Type B pancreatic cell (in vitro differentiated cells): ENCODE measurements at places on chromosomes 13 and 19. TPM values are rescaled to one million over a fixed set of nuclear protein-coding genes. Genes with fewer than 3 reads are reported as not detected.

CEACAM8 gene
- not detected in 2 replicates for total RNA-seq

ATP4A gene
- total RNA-seq: 1.3 and 16.8 TPM in 2 replicates

CAPN12 gene
- total RNA-seq: 3.0 and 4.5 TPM in 2 replicates

ZNF536 gene
- 0.57 and 9.2 TPM in 2 replicates for total RNA-seq

CPT1C gene
- total RNA-seq: 7.8 and 65.0 TPM in 2 replicates

CDC42EP5 gene
- 16.1 and 24.3 TPM in 2 replicates for total RNA-seq

SGCG gene
- 5.6 and 15.1 TPM in 2 replicates for total RNA-seq

NRTN gene
- 2.8 and 5.4 TPM in 2 replicates for total RNA-seq

SAFB gene
- 103 and 127 TPM in 2 replicates for total RNA-seq

CYP2F1 gene
- not detected in 2 replicates for total RNA-seq

UNC13A gene
- 4.3 and 6.2 TPM in 2 replicates for total RNA-seq

GGN gene
- 1.1 and 1.5 TPM in 2 replicates for total RNA-seq

ZSWIM9 gene
- total RNA-seq: 6.7 and 10.7 TPM in 2 replicates

- DNase-seq: no peak
Measured at GRCh38 chr19:13866463-13867046, 10.4 kb upstream of the NANOS3 start.

DNA sequence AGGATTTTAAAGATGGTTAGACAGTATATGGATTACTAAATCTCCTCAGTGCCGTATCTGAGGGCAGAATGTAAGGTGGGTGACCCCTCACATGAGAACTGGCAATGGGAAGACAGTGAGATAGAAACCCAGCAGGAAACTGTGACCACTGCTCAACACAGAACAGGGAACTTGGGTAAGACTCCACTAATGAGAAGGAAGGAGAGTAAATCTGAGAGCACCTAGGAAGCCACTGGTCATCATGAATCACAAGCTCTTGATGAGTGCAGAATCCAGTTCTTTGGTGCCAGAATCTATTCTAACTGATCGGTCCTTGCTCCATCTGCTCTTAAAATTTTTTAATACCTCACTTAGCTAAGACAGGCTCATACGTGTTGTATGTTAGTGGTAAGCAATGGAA is 261.8 kb downstream of the KLF12 start:
- no peak for DNase-seq

- DNase-seq: no peak
Measured at GRCh38 chr13:59666504-59666903, 497.2 kb downstream of the DIAPH3 start.

DNA sequence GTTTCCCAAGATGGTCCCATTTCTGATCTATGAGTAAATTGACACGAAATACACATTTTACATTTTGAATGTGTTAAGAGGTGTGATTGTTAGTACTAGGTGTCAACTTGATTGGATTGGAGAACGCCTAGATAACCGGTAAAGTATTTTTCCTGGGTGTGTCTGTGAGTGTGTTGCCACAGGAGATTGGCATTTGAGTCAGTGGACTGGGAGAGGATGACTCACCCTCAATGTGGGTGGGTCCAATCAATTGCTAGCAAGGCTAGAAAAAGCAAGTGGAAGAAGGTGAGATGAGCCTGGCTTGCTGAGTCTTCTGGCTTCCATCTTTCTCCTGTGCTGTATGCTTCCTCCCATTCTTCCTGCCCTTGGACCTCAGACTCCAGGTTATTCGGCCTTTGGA is 960.7 kb upstream of the PCDH9 start:
- no peak for DNase-seq

GRCh38 chr13:36211567-36211966 is 2.8 kb downstream of the SOHLH2 start:
- no peak for DNase-seq

- peak; percentile 71 for DNase-seq
Measured at GRCh38 chr13:28494778-28495537, at the start of gene FLT1. Gene FLT1, minus strand, starts transcription at chr13:28495128. Its CDS starts 285 bp downstream, at chr13:28494843.

DNA sequence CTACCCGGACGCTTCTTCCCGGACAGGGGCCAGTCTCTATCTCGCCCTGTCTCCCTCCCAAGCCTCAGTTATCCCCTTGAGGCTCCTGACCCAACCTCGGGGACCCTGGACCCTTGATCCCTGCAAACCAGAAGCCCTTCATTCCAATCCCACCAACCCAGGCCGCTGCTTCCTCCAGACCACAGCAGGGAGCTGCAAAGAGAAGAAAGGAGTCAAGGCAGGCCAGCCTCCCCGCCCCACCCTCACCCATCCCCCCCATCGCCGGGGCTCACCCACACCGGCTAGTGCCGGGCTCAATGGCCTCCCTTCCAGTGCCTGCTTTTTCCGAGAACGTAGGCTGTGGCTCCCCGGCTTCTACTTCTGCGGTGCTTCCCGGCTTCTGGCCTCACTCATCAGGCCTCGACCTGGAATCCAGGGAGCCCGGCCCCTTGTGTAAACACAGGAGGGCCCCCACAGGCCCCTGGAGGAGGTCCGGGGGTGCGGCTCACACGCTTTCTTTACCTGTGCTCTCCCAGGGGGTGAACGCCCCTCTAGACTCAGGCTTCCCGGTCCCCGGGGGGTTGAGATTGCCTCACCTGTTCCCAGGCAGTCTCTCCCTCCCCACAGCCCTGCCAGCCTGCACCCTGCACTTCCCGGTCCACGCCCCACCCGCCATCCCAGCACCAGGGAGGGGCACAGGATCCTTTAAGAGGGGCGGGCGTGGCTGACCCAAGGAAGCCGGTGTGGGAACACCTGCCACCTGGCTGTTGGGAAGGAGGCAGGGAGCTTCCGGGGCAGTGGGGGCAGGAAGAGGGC is at the start of gene FAM83E:
TSS of gene FAM83E (minus strand) at position 641 of the 795 bp plus-strand sequence. CDS start 1,704 bp downstream, outside the sequence.
- no peak for DNase-seq

DNA sequence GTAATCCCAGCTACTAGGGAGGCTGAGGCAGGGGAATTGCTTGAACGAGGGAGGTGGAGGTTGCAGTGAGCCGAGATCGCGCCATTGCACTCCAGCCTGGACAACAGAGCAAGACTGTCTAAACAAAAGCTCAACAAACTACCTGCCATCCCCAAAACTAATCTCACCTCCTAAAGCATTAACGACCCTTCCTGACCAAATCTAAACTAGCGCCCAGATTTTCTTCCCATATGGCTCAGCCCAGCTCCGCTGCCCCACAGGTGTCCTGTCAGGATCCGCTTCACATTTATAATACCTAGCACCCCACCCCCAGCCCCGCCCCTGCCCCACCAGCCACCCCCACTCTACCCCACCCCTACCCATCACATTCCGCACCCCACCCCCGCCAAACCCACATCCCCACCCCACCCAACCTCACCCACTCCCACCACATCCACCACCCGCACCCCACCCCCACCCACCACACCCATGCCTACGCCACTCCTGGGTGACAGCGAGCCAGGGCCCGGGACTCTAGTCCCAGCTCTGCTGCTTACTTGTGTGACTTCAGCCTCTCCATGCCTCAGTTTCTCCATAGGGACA is 599 bp downstream of the C19orf12 start:
- DNase-seq: no peak

DNA sequence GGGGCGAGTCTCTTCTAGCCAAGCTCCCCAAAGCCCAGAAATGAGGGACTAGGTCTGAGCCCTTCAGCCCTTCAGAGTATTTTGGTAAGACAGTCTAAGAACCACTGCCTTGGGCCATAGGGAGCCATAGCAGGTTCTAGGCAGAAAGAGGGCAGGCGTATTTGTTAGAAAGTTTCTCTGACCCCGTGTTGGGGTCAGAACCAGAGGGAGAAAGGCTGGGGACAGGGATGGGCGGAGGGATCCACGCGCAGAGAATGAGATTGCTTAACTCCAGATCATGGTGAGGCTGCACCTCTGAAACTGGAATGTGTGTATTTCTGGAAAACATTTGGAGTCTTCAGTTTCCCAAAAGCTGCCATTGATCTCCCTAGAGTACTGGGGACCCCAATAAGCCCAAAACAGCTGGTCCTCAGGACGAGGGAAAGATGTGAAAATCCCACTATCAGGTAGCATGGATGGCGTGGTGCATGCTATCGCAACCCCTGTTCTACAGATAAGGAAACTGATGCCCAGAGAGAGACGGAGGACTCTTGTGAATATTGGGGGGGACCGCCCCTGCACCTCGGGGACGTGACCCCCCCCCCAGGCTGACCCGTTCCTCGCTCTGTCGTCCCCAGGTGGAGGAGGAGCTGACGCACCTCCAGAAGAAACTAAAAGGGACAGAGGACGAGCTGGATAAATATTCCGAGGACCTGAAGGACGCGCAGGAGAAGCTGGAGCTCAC is 703 bp upstream of the TPM4 start:
- no peak for DNase-seq

DNA sequence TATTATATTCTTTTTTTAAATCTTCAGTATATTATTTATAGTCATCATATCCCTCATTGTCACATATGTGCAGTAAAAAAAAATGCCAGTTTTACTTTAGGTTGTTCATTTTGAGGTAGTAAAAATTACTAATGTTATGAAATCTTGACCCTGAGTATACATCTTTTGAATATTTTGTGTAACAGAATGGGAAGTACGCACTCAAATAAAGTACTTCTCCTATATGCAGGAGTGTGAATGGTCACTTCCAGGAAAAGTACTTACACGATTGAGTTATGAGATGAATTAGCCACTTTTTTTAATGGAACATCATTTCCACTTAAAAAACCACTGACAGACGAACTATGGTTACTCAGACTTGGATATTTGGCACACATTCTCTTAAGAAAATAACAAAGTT is 58.5 kb downstream of the C13orf42 start:
- no peak for DNase-seq

DNA sequence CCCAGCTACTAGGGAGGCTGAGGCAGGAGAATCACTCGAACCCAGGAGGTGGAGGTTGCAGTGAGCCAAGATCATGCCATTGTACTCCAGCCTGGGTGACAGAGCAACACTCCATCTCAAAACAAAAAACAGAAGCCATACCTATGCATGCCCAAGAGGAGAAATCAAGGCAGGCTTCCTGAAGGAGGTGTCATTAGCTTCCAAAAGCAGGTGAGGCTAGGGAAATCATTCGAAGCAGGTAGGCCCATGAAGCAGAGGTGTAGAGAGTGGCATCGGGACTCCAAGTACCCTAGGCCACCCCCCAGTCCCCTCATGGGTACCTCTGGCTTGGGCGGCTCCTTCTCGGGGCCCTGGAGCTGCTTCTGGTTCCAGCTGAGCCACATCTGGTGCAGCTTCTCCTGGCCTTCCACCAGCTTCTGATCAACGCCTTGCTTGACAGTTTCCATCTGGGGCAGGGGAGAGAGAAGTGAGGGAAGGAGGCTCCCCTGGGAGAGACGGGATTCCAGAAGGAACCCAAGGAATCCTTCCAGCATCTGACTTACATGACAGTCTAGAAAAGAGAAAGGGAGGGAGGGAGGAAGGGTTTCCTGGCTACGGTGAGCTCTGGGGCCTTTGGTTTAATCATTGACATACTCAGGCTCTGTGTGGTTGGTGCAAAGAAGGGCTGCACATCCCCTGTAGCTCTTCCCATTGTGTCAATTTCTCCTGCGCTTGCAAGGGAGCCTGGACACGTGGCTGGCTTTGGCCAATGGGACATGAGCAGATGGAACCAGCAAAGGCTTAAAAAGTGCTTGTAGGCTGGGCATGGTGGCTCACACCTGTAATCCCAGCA is 13.1 kb upstream of the TICAM1 start:
- no peak for DNase-seq

DNA sequence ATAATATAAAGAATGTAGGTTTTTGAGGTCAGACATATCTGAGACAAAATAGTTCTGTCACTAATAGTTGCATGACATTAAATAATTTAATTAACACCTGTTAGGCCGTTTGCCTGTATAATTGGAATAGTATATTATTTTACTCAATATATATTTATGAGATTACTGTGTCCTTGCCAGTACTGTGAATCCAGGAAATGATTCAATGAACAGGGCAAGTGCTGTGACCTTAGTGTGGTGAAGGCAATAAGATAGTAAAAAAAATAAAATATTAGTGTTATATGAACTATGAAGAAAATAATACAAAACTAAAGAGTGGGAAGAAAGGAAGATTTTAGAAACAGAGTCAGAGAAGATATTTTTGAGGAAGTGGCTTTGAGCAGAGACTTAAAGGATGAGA is 403.7 kb downstream of the PCDH9 start:
- no peak for DNase-seq

GRCh38 chr19:42386974-42387707 is 3.0 kb downstream of the CNFN start:
- no peak for DNase-seq

- no peak for DNase-seq
Measured at GRCh38 chr13:55606045-55606665, 1534.6 kb upstream of the PRR20A start.

GRCh38 chr13:37753776-37754175 is 115.8 kb downstream of the TRPC4 start:
- no peak for DNase-seq

- no peak for DNase-seq
Measured at GRCh38 chr13:40565282-40566148, 100.9 kb downstream of the FOXO1 start.

- DNase-seq: no peak
Measured at GRCh38 chr13:95642999-95643398, 1.5 kb downstream of the DZIP1 start.

DNA sequence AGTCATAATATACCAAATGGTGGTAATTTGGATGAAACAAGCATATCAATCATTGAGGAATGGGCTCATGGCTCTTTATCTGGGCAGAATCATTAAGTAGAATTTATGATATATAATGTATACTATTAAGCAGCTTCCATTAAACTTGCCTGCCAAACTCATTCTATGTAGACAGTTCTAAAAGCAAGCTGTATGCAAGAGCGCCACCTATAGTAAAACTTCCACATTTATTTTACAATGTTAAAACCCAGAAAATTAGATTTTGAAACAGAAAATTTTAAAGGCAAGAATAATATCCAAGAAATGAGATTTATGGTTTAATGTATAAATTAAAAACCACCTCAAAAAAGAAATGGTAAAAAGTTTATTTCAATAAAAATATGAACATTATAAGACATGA is 161.5 kb downstream of the MZT1 start:
- DNase-seq: no peak
